ENCODE measurements at places on chromosomes 16 and 17.

DNA sequence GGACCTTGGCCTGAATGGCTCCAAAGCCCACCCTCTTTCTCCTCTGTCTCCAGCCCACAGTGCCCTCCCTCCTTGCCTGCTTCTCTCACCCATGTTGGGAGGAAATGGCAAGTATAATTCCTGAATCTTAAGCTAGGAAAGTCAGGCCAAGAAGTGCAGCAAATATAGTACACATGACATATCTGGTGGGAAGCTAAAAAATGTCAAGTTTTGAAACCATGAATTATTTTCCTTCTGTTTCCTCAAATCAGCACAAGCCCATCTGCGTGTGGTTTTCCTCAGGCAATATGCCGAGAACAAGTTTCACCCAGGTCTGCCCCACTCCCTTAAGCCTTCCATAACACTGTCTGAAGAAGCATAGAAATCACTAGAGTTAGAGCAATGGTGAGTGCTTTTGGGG, 502.8 kb upstream of the CDH11 start:
- no peak for DNase-seq

GRCh38 chr17:64304551-64304950, 41.5 kb upstream of the TEX2 start:
- no peak for DNase-seq

- DNase-seq: no peak
These were observed 11.1 kb downstream of the G6PC3 start for GRCh38 chr17:44081681-44082080.

DNA sequence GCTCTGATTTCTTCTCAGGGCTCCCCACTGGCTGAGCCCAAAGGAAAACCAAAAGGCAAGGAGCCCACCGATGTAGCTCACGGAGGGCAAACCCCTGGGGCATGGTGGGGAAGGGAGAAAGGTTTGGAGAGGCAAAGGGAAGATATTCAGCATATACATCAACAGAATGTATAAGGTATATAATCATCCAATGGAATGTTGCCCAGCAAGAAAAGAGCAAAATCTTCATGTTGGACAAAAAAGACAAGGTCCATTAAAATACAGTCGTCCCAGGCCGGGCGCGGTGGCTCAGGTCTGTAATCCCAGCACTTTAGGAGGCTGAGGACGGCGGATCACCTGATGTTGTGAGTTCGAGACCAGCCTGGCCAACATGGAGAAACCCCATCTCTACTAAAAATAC, 1.6 kb downstream of the CPPED1 start:
- DNase-seq: no peak

DNA sequence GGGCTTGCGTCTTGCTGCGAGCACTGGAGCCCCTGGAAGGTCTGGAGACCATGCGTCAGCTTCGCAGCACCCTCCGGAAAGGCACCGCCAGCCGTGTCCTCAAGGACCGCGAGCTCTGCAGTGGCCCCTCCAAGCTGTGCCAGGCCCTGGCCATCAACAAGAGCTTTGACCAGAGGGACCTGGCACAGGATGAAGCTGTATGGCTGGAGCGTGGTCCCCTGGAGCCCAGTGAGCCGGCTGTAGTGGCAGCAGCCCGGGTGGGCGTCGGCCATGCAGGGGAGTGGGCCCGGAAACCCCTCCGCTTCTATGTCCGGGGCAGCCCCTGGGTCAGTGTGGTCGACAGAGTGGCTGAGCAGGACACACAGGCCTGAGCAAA, 7.4 kb downstream of the MPG start:
- DNase-seq: no peak

- DNase-seq: no peak
These were observed 11.5 kb downstream of the MAPT start for GRCh38 chr17:45905814-45906213.

- DNase-seq: no peak
These were observed 32.1 kb upstream of the SMURF2 start for GRCh38 chr17:64694207-64694606.

GRCh38 chr16:6684076-6684673, 648.5 kb upstream of the RBFOX1 start:
- DNase-seq: no peak

DNA sequence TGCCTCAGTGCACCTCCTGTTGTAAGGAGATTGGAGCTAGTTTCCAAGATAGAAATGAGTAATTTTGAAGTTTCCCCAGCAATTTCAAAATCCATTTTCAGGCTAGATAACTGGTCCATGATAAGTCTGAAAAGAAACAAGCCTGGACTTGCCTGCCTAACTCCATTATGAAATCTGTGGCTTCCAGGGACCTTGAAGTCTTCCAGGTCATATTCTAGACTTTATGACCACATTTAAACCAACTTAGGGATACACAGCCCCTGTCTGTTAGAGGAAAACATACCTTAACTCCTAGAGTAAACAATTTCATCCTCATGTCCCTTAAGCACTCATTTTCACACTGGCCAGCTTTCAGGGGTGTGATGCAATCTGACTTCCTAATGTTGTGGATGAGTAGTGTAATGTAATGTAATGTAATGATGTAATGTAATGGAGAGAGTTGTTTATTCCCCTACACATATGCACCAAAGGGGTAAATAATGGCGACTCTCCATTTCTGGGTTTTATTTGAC, 96.7 kb upstream of the FAM20A start:
- no peak for DNase-seq

GRCh38 chr17:38539386-38539785, 66.4 kb downstream of the SRCIN1 start:
- no peak for DNase-seq

DNA sequence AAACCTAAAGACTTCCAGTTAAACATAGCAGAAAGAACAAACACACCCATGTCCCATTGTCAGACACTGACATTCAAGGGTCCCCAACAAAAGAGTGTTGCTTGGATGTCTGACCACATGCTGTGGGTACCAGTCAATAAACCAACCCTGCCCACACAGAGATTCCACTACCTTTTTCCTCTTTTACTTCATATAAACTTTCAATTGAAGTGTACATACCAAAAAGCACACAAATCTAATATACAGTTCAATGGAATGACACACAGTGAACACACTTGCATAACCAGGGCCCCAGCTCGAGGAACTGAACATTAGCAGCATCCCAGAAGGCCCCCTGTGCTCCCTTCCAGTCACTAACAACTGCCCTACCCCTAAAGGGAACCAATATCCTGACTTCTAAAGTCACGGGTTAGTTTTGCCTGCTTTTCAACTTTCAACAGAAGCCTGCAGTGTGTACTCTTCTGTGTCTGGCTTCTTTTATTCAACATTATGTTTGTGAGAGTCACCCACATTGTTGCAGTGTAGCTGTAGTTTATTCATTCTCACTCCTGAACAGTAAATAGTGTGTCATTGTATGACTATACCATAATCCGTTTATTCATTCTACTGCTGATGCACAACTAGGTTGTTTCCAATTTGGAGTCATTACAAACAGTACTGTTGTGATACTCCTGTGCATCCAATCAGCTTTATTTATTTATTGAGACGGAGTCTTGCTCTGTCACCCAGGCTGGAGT, 18.0 kb downstream of the CFDP1 start:
- no peak for DNase-seq

DNA sequence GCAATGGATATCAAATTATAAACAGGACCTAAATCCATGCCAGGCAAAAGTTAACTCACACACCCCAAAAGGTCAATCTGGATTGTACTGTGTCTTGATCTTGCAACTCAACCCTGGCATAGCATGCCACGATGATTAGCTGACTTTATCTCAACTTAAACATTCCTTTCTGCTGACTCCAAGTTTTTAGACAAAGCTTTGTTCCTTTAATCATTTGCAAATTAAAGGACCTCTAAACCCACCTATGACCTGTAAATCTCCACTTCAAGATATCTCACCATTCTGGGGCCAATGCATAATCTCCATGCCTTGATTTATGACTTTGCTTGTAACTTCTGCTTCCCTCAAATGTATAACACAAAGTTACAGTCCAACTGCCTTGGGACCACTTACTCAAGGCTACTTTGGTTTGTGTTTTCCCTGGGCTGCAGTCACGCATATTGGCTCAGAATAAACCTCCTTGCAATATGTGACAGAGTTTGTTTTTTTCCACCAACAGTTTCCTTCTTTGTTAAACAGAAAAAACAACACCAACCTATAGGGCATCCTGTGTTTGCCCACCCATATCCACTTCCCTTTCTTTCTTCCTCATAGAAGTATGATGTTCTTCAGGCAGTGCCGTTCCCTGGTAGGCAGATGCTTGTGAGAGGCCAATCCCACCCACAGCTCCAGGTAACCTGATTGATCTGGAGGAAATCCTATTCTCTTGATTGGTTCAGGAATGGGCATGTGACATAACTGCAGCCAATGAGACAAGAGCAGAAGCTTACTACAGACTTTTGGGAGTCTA, 390.6 kb upstream of the ERCC4 start:
- DNase-seq: no peak

DNA sequence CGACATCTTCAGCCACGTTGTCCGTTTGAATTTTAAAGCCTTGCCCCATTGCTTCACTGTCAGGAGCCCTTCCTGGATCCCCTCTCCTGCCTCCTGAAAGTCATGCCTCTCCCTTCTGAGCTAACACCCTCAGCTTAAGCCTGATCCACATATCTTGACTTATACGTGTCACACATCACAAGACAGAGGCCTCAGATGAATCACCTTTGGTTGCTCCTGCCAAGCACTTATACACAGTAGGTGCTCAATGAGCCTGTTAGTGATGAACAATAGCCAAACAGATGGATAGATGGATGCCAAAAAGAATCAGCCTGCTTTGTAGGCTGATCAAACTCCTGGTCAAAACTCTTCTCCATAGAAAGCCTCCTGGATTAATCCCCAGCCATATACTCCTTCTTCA, 31.8 kb downstream of the PITPNM3 start:
- DNase-seq: no peak

GRCh38 chr16:2032285-2033056, 5.8 kb downstream of the NHERF2 start:
- DNase-seq: no peak

DNA sequence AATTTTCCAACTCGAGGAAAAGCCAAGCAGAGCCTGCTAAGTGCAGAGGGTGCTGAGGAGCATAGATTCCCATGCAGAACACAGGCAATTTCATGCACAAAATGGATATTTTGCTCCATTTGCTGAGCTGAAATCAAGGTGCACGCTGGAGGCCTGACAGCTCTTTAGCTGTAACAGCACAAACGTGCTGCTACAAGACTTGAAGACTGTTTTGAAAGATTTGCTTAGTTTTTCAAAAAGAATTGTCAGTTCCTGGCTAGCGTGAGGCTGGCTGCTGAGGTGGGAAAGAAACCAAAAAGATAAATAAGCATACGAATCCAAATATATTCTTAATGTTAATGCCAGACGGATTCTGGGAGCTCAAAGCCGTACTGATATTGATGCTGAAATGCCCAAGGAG, 309.0 kb upstream of the MAF start:
- DNase-seq: no peak

- DNase-seq: no peak
These were observed 2.6 kb upstream of the TMEM88 start for GRCh38 chr17:7852262-7852670.

DNA sequence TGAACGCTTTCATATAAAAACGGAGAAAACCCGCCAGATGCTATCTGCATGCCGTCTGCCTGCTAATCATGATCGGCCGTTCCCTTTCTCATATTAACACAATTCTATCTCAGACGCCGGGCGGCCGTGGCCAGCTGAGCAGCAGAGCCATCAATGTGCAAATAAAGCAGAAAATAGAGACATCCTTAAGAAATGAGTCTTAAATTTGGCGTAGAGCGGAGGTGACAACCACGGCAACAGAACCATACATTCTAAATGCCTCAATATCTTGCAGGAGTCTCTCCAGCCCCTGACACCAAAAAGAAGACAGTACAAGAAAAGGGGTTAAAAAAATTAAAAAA, 2.7 kb upstream of the IRX5 start:
- no peak for DNase-seq

GRCh38 chr16:78693496-78693895, 594.0 kb downstream of the WWOX start:
- no peak for DNase-seq

DNA sequence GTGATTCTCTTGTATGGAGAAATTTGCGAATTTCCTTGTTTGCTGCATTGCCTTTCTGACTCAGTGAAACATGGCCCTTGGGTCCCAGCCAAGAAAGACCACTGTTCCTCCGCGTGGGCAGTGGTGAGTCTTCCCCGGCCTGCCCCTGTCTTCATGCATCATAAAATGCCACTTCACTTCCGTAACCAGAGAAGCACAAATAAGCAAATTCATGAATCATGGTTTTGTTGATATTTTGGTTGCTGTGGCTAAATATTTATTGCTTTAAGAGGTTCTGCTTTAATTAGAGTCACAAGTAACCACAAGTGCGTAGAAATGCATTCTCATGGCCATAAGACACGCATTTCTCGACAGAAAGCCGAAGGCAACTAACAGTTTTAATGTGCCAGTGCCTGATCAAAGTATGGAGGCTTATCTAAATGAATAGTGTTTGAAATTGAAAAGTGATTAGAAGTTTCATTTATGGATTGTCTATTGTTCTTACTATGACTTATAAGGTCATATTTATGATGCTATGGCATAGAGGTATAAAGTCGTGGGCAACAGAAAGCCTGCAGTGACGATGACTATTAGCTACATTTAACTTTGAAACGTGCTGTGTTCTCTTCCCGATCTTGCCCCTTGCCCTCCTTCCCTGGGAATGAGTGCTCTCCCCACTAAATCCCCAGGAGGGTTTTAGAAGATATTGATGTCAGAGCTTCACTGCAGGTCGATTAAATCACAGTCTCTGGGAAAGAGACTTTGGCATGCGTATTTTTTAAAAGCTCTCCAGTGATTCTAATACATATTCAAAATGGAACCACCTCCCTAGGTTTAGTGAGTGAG, 76.0 kb downstream of the WIPI1 start:
- no peak for DNase-seq

DNA sequence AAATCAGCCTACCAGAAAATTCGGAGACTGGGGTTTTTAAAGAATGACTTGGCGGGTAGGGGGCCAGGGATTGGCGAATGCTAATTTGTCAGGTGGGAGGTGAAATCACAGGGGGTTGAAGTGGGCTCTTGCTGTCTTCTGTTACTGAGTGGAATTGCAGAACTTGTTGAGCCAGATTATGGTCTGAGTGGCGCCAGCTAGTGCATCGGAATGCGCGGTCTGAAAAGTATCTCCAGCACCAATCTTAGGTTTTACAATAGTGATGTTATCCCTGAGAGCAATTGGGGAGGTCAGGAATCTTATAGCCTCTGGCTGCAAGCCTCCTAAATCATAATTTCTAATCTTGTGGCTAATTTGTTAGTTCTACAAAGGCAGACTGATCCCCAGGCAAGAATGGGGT, 762 bp upstream of the RBL2 start:
- DNase-seq: no peak

GRCh38 chr17:497241-498034, 144.8 kb upstream of the RPH3AL start:
- DNase-seq: no peak
